ENCODE measurements at places on chromosomes 3 and 15. TPM values are rescaled to one million over a fixed set of nuclear protein-coding genes. Genes with fewer than 3 reads are reported as not detected.

- no peak overlapping the region for H3K4me3 ChIP-seq
- H3K27ac ChIP-seq, result no peak overlapping the region
- H3K4me1 ChIP-seq, result no peaks in the 10 kb centered on the region
- DNase-seq, result no peak
- no peaks in the 10 kb centered on the region for H3K27me3 ChIP-seq
- no peaks in the 10 kb centered on the region for H3K36me3 ChIP-seq
Observed at GRCh38 chr15:98817745-98818144, 169.4 kb downstream of the IGF1R start.

- peaks cover 59% of the 10 kb centered on the region for H3K36me3 ChIP-seq
- no peak for DNase-seq
- peaks cover 30% of the 10 kb centered on the region for H3K4me1 ChIP-seq
- no peak overlapping the region for H3K27ac ChIP-seq
- no peak overlapping the region for H3K4me3 ChIP-seq
- no peaks in the 10 kb centered on the region for H3K27me3 ChIP-seq
Observed at GRCh38 chr3:126464494-126464893, 11.2 kb downstream of the ZXDC start.

SLC28A2 gene
- total RNA-seq, result not detected

DNA sequence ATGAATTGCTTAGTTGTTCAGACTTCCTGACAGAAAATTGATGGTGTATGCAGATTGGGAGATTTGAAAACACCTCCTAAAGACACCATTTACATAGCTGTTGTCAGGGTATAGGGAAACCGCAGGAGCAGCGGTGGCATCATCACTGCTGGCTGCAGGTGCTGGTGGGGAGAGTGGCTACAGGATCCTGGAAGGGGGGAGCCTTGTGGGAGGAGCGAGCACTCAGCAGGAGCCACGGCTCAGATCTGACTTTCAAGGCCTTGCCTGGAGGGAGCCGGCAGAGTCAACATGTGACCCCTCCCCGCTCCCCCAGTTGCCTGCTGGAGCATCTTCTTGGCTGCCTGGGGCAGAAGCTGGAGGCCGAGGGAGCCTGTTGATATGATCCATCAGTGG, 26.1 kb downstream of the EDEM1 start:
- peaks cover 91% of the 10 kb centered on the region for H3K36me3 ChIP-seq
- no peak overlapping the region for H3K4me3 ChIP-seq
- no peak overlapping the region for H3K27ac ChIP-seq
- H3K27me3 ChIP-seq, result no peaks in the 10 kb centered on the region

GXYLT2 gene
- not detected for total RNA-seq

- DNase-seq, result no peak
- no peaks in the 10 kb centered on the region for H3K27me3 ChIP-seq
- peaks cover 14% of the 10 kb centered on the region for H3K36me3 ChIP-seq
- no peak overlapping the region for H3K27ac ChIP-seq
- H3K4me1 ChIP-seq, result no peaks in the 10 kb centered on the region
- no peak overlapping the region for H3K4me3 ChIP-seq
Observed at GRCh38 chr3:188468662-188469061, 314.7 kb downstream of the LPP start.

GRCh38 chr15:29731865-29732264, 90.4 kb downstream of the TJP1 start:
- no peak for DNase-seq
- peaks cover 14% of the 10 kb centered on the region for H3K27me3 ChIP-seq
- peaks cover 14% of the 10 kb centered on the region for H3K4me1 ChIP-seq
- no peak overlapping the region for H3K27ac ChIP-seq

DNA sequence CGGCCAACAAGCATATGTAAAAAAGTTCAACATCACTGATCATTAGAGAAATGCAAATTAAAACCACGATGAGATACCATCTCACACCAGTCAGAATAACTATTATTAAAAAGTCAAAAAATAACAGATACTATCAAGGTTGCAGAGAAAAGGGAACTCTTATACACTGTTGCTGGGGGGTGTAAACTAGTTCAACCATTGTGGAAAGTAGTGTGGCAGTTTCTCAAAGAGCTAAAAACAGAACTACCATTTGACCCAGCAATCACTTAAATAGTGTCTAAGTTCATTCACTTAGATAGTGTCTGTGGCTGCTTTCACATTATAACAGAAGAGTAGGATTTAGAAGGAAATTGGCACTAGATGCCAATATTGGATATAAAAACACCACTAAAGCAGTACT, 49.7 kb downstream of the CGGBP1 start:
- no peak overlapping the region for H3K27ac ChIP-seq
- peaks cover 6% of the 10 kb centered on the region for H3K27me3 ChIP-seq
- no peak for DNase-seq
- no peak overlapping the region for H3K4me3 ChIP-seq

- H3K27me3 ChIP-seq, result no peaks in the 10 kb centered on the region
- peak overlapping the region; percentile 100 for H3K4me3 ChIP-seq
- peak; percentile 56 for DNase-seq
Observed at GRCh38 chr3:172516318-172517214, 6.7 kb downstream of the TNFSF10 start.
